Type B pancreatic cell (in vitro differentiated cells): ENCODE measurements at places on chromosomes 7 and 10. TPM values are rescaled to one million over a fixed set of nuclear protein-coding genes. Genes with fewer than 3 reads are reported as not detected.

The NDUFB2 gene
- total RNA-seq: 179 and 258 TPM in 2 replicates

The CCL24 gene
- not detected in 2 replicates for total RNA-seq

The FEZF1 gene
- 0.67 TPM in 1 of 2 replicates, not detected in the other for total RNA-seq

The ZRANB1 gene
- total RNA-seq: 18.8 and 24.5 TPM in 2 replicates

The PCBD1 gene
- 84.1 and 102 TPM in 2 replicates for total RNA-seq
